ENCODE measurements at places on chromosomes 5 and 9. TPM values are rescaled to one million over a fixed set of nuclear protein-coding genes. Genes with fewer than 3 reads are reported as not detected.

SPIN1 gene
- 114 TPM for total RNA-seq

ANGPTL2 gene
- 58.5 TPM for total RNA-seq

CAMK2A gene
- 5.7 TPM for total RNA-seq

PCDHB13 gene
- total RNA-seq: 4.5 TPM

C8G gene
- not detected for total RNA-seq

CYLC2 gene
- not detected for total RNA-seq

PTGES2 gene
- total RNA-seq: 47.4 TPM

SLC46A2 gene
- 0.30 TPM for total RNA-seq

C5orf58 gene
- not detected for total RNA-seq

CEL gene
- 1.2 TPM for total RNA-seq

PPP1R26 gene
- 16.1 TPM for total RNA-seq

WWC1 gene
- total RNA-seq: 20.2 TPM

TNIP1 gene
- 63.7 TPM for total RNA-seq

TXNDC15 gene
- total RNA-seq: 86.8 TPM

SHISAL2B gene
- total RNA-seq: 0.72 TPM

GARNL3 gene
- total RNA-seq: 74.7 TPM

GDNF gene
- total RNA-seq: 0.17 TPM
